ENCODE measurements at places on chromosomes 6 and 20.
A peak's percentile ranks its signal among the peaks of the same experiment; 100 is the strongest.

DNA sequence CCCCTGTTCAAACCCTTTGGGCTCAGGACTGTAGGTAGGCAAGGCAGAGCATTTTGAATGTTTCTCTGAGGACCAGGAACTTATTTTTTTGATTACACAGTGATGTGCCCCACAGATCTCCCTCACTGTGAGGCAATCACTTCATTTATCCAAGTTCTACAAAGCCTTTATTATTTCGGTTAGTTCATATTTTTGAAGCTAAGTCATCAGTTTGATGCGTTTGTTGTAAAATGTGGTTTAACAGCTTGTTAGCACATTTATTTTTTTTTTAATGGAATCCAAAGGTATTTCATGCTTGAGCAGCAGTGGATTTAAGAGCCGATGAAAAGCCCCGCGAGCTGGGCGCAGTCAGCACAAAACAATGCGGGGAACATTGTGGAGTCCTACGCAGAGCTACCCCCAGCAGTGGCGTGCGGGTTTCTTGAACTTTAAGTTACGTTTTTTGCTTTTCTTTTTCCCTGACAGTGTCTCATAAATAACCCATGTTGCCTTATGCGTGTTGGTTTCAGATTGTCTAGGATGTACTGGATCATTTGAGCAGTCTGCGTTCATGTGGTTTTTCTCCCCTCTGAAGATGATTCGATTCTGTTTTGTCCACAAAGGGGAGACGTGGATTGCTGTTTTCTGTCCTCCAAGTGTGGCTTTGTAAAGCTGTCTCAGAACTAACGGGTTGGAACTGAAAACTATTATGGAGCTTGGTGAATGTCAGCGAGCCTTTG, 233.6 kb upstream of the BMP2 start:
- DNase-seq: no peak

GRCh38 chr6:107655864-107656263, 165.9 kb downstream of the SOBP start:
- DNase-seq: no peak

DNA sequence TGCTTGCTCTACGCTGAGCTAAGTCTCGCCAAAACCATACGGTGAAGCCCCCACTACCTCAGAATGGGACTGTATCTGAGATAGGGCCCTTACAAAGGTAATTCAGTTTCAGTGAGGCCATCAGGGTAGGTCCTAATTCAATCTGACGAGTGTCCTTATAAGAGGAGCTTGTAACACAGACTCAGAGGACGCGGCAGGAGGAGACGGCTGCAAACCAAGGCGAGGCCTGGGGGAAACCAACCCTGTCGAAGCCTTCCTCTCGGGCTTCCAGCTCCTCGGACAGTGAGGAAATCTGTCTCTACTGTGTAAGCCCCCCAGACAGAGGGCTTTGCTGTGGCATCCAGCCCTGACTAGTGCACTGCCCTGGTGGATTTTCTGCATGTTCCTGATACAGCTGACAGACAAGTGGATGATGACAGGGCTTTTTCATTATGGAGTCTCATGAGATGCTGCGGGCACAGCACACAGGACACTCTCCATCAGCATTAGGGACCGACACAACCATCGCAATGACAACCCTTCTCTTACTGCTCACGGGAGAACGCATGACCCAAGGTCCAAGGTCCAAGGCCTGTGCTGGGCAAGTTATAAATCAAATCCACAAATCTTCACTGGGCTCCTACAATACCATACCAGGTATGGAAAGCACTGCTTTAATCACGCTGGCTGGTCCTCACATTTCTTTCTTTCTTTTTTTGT, 48.2 kb downstream of the SSR1 start:
- DNase-seq: no peak

DNA sequence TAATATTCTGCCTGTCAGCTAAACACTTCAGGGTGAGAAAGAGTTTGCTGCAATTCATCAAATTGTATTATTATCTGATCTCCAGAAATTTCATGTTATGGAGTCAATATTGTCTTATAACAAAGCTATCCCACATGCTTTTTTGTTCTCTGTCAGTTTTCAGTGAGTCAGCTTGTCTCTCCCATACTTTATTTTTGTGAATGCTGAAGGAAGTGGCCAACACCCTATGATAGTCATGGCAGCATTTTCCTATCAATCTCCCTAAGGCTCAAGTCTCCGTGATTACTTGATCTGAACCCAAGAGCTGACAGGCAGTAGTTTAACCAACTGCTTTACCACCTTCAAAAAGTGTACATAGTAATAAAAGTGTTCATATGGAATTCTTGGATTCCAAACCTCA, 42.2 kb downstream of the RFPL4B start:
- DNase-seq: no peak

DNA sequence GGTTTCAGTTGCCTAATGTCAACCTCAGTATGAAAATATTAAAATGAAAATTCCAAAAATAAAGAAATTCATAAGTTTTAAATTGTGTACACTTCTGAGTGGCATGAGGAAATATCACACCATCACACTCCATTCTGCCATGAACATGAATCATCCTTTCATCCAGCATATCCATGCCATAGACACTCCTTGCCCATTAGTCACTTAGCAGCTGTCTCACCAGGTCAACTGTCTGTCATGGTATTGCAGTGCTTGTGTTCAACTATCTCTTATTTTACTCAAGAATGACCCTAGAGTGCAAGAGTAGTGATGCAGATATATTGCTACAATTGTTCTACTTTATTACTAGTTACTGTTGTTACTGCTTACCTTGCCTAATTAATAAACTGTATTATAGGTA, 712.4 kb downstream of the EPHA7 start:
- DNase-seq: no peak

DNA sequence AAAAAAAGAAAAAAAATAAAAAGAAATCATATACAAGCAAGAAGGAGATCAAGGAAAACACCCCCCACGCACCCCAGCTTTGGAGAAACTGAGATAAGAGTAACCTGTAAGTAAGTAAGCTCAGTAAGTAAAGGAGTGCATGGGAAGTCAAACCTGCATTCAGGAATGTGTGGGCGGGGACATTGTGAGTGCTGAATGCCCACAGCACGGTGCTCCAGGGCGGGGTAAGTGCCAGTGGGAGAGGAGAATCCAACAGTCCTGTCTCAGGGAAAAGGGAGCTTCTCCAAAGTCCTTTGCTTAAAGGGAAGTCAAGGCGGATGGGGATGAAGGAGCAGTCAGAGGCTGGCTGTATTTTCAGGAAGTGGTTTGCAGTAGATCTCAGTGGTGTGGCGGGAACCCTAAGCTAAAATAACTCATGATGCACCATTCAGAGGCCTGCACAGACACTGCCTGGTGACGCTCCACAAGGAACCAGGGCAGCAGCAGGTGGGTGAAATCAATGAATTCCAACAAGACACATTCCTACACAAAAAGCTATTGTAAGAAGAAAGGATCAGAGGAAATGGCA, 368.0 kb downstream of the QKI start:
- DNase-seq: no peak

GRCh38 chr6:44172731-44173500, 14.3 kb downstream of the CAPN11 start:
- DNase-seq: peak; percentile 73

All from NCI-H1436 (cell line).